GM23248 (cell line): ENCODE measurements at places on chromosomes 5 and 9. TPM values are rescaled to one million over a fixed set of nuclear protein-coding genes. Genes with fewer than 3 reads are reported as not detected.

GPR21 gene
- not detected in 2 replicates for polyA plus RNA-seq

LHX3 gene
- not detected in 2 replicates for polyA plus RNA-seq

TMEM203 gene
- 46.9 and 48.6 TPM in 2 replicates for polyA plus RNA-seq

GRXCR2 gene
- polyA plus RNA-seq = not detected in 2 replicates

CTSV gene
- polyA plus RNA-seq = 0.16 TPM in 1 of 2 replicates, not detected in the other

SLC45A2 gene
- polyA plus RNA-seq = not detected in 2 replicates

PCDHGA8 gene
- 0.25 and 0.69 TPM in 2 replicates for polyA plus RNA-seq

RMRP gene
- polyA plus RNA-seq = not detected in 2 replicates

- DNase-seq = no peak
Measured at GRCh38 chr5:133694181-133694831, 82.0 kb upstream of the FSTL4 start.

GRCh38 chr9:71774920-71775319, 6.6 kb upstream of the CEMIP2 start:
- DNase-seq = no peak

DNA sequence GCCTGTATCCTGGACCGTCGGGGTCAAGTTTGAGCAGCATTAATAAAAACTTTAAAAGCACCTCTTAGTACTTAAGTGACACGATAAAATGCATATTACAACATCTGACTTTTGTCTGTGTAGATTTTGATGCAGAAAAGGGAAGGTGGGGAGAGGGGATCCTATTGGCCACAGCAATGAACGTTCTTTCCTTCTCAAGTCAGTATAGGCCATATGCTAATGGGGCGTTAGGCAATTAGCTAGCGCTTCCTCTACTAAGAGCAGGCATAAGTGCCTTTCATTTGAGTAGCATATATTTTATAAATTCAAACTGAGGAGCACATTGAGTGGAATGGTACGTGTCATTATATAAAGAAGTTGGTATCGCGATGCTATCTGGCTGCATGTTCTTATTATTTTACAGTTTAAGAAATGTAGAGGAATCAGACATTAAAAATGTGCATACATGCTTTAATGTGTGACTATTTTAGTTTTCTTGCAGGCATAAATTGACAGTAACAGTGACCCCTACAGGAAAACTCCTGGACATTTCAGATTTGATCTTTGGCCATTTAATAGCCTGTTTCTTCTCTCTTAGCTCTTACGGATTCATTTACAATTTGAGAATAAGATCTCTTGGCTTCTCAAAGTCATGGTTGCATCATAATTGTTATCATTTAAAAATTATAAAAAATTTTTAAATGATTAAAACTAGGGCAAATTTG, 1.1 kb upstream of the GNA14 start:
- peak; percentile 41 for DNase-seq

DNA sequence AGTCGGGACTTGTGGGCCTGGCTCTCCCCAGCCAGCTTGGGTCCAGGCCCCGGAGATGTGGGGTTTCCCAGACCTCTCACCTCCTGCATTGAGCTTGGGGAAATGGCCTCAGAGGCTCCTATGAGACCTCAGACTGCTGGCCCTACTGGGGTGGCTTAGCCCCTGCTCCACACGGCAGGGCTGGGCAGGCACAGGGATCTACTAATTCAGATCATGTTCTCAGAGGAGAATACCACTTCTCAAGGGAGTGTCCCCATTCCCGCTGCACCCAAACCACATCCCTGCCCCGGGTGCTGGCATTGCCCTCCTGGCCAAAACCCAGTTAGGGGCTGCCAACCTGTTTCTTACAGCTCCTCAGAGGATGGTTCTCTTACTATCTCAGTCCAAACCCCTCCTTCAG, 82.1 kb upstream of the LMX1B start:
- no peak for DNase-seq

DNA sequence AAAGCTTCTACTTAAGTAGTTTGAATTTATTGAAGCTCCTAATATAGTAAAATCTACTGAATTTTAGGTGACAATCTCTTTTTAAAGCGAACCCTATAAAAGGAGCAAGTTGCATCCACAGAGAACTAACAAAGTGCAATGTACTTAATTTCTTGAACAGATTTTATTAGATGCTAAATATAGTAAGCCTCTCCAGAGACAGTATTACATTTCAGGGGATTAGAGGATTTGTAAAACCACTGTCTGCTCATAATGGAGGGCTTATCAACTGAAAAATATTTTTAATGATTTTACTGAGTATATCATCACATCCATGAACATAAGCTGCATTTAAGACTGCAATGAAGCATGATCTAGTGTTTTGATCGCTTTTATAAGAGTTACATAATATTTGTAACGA, 230.0 kb upstream of the EFNA5 start:
- no peak for DNase-seq

- DNase-seq = peak; percentile 14
Measured at GRCh38 chr5:153660919-153661318, 170.4 kb downstream of the GRIA1 start.

DNA sequence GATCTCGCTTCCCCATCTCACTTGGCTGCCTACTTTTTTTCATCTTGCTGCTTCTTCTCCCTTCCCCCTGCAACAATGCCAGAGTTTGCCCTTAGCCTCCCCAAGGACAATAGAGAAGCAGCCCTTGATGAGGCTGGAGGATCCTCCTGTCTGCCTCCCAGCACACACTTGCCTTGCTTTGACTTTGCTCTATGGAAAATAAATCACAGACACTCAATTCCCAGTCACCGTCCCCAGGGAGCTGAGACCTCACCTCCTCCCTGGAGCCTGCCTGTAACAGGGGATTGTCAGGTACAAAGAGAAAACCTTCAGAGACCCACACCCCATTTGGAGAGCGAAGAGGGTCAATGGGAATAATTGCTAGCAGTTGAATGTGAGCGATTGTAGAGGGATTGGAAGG, 242.1 kb upstream of the ZNF462 start:
- DNase-seq = no peak

GRCh38 chr9:90998573-90998972, 197.0 kb downstream of the SYK start:
- DNase-seq = no peak

DNA sequence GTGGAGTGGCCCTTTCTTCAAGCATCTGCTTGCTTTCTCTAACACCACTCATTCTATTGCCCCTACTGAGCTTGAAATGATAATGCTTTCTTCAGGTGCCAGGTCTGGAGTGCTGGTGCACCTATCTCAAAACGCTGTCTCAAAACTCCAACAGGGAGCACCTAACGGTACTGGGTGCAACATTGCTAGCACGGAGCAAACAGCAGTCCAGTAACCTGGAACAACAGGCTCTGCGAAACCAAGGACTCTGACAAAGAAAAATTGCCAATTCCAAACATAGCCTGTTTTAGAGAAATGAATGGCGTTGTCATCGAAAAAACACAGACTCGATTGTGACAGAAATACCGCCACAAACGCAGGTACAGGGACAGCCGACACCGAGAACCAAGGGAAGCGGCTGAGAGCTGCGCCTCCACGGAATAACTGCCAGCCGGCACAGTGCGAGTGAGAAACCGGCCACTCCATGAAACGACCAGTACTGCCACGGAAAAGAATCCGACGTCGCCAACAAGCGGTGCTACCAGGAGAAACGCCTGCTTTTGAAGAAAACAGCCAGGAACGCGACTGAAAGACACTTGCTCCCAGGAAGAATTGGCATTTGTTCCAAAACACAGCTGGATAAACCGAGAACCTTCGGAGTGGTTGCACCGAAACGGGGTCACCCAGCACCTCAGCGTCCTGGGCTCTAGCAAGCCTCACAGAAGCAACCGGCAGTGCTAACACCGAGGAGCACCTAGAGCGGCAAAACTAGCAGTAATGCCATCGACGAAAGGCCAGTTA, 3.1 kb downstream of the ANXA2R start:
- no peak for DNase-seq

- no peak for DNase-seq
Measured at GRCh38 chr5:165616490-165617405, 2111.3 kb downstream of the MAT2B start.

DNA sequence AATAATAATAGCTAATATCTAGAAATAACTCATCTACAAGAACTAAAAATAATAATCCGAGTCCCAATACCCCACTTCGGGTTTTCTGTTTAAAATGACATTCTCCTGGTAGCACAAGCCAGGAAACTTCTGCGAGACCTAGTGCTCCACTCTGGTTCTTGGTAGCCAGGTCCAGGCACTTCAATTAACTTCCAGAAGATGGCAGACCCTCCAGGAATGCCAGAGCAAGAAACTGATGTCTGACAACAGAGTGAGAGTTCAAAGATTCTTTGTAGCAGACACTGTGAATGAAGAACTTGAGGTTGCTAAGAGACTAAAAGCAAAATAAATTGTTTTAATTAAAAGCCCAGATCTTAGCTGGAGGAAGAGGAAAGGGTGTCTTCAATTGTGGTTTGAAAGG, 1963.3 kb upstream of the CDH9 start:
- no peak for DNase-seq

DNA sequence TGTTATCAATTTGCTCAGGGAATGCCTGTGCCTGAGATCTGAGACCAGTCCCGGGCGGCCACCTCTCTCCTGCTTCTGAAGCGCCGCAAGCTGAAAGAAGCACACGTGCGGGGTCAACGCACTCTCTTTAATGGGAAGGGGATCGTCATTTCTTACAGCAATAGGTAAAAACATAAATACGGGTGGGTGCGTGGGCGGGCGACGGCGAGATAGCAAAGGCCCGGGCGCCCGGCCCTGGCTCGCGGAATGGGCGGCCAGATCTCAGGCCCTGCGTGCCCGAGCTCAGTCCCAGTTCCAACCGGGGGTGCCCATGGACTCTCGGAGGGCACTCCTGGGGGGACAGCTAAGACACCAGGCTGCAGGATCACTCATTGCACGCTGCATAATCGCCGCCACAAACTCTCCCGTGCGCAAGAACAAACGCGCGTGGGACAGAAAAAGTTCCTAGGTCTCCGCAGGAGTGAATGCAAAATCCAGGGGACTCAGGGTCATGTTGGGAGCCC, 3.0 kb downstream of the NKX2-5 start:
- DNase-seq = no peak

GRCh38 chr5:41517909-41518308, 7.5 kb upstream of the PLCXD3 start:
- DNase-seq = peak; percentile 41

GRCh38 chr5:72472031-72472430, 35.2 kb downstream of the ZNF366 start:
- no peak for DNase-seq

DNA sequence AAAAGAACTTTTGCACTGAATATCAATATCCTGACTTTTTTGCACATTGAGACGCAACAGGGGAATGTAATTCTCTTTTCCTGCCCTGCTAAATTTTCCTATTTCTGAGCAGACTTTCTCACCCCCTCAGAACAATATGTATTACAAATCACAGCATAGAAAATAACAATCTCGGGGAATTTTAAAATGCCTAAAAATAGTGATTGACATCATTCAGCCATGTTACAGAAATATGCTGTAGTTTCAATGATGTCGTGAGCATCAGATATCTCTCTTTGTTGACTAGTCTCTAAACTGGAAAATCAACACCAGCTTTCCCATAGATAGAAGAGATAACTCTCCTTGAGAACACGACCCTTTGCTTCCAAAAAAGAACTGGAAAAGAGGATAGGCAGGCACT, 166.7 kb downstream of the ZDHHC21 start:
- no peak for DNase-seq

- peak; percentile 14 for DNase-seq
Measured at GRCh38 chr5:142777850-142778249, 7.7 kb downstream of the ARHGAP26 start.

GRCh38 chr5:93610581-93611272, 27.7 kb downstream of the NR2F1 start:
- no peak for DNase-seq

DNA sequence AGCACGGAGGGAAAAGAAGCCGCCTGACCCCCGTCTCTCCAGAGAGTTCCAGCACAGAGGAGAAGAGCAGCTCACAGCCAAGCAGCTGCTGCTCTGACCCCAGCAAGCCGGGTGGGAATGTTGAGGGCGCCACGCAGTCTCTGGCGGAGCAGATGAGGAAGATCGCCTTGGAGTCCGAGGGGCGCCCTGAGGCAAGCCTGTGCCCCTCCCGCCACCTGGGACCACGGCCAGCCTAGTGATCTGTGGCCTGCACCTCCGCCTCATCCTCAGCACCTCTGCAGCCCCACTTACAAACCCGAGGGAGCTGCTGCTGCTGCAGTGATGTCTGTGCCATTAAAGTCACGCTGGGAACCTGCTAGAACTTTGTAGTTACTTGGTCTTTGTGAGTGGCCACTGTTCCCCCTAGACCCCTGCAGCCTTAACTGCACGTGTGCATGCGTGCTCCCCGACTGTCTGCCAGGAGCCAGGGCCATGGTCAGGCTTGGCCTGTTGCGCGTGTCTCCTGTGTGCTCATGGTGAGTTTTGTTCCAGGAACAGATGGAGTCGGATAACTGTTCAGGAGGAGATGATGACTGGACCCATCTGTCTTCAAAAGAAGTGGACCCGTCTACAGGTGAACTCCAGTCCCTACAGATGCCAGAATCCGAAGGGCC, 12.5 kb downstream of the SQSTM1 start:
- no peak for DNase-seq

- peak; percentile 74 for DNase-seq
Measured at GRCh38 chr5:34652914-34653313, 3.2 kb upstream of the RAI14 start.

DNA sequence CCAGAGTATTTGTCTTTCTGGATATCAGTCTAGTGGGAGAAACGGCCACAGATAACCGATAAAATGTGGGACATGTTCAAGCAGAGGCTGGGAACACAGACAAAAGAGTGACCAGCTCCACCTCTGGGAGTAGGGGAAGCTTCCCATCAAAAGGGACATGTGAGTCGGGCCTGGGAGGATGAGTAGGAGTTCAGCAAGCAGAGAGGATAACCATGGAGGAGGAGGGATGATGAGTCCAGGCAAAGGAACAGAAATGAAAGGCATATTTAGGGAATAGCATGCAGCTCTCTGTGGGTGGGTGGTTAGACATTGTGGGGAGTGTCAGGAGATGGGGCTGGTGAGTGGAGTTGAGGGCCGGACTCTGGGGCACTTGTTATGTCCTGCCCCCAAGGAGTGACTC, 61.5 kb downstream of the ERGIC1 start:
- DNase-seq = no peak
